ENCODE measurements at places on chromosomes 7 and 10. TPM values are rescaled to one million over a fixed set of nuclear protein-coding genes. Genes with fewer than 3 reads are reported as not detected.

DNA sequence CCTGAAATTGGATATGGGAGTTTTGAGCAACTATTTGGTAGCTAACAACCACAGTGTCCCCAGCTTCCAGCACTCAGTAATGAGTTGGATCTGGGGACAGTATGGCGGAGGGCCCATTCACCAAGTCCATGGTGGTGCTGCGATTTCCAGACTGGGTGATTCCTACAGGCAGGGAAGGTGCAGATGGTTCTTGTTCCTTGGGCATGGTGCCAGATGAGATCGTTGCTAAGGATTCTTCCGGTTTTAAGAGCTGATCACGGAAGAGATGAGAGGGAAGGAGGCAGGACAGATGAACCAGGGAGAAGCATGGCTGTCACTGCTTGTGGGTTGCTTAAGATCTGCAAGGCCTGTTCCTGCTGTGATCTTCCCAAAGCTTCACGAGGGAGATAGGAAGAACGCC lies 380.3 kb downstream of the TCERG1L start:
- no peak for DNase-seq

DNA sequence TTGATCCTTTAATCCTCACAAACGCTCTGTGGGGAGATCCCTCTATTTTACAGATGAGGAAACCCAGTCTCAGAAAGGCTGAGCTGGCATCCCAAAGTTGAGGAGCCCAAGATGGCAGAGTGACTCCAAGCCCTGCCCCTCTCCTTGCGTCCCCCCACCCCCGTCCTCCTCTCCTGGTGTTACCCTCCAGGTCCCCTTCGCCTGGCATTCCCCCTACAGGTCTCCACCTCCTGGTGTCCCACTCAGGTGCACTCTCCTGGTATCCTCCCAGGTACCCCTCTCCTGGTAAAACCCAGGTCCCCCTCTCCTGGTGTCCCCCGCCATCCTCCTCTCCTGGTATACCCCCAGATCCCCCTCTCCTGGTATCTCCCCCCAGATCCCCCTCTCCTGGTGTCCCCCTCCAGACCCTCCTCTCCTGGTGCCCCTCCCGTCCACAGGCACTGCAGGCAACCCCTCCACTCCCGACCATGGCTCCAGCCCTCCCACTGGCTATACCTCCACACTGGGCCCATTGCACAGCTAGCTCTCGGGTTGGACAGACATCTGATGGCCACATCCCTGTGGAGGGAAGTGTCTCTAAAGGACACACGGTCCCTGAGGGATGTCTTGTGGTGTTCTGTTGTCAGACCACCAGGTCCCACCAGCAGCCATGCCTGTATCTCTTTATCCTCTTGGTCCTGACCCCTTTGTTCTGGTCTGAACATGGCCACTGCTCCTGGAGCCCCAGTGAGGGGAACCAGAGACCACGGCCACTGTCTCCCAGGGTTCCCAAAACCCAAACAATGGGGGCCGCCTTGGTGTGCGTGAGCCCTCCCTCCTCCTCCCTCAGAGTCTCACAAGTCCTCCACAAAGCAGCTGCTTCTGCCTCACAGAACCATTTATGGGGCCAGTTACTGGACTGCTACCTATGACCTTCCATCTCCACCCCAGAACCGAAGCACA lies 37.2 kb downstream of the CALML3 start:
- DNase-seq = no peak

GRCh38 chr7:46658281-46658680 lies 737.2 kb upstream of the IGFBP3 start:
- DNase-seq = no peak

DNA sequence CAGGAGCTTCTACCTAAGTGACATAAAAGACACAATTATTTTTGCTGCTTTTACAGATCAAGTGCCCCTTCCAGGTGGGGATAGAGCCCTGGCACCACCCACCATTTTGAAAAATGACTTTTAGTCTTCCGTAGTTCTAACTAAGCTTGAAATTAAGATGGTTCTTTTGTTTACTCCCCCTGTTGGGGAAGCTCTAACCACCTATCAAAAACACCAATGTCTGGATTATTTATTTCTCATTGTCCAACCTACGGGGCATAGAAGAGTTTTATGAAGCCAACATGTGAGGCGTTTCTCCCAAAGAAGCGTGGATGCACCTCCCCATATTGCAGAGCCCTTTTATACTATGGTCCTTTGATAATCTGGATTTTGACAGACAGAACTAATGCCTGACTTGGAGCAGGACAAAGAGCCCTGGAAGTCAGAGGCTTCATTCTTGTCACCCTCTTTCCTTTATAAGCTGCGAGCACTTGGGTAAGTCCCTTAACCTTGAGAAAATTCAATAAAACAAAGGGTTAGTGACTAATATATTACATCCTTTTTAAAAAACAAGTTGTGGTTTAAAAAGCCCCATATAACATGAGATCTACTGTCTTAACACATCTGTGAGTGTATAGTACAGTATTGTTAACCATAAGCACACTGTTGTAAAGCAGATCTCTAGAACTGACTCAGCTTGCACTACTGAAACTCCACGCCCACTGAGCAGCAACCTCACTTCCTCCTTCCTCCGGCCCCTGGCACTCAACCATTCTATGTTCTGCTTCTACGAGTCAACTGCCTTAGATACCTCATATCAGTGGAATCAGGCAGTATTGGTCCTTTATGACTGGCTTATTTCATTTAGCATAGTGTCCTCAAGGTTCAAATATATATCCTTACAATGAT lies 67.5 kb downstream of the ATXN7L1 start:
- no peak for DNase-seq

- DNase-seq = no peak
These were observed 197.3 kb downstream of the MACC1 start for GRCh38 chr7:20019757-20020432.

DNA sequence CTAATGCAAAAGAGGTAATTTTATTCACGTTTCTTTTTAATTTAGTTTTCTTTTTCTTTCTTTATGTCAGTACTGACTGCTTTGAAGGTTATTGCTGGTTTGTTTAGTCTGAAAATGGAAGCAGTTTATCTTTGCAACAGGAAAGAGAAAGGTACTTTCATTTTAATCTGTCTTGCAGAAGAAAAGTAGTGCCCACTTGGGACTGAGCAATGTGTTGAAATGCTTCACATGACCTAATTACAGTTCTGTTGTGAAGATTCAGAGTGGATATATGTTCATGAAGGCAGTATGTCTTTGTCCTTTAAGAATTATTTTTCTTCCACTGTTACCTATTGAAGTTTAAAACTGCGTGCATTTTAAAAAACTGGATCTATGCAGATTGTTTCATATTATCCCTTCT lies 80.1 kb downstream of the ANKIB1 start:
- DNase-seq = no peak

GRCh38 chr7:142383841-142384492 lies 126.1 kb upstream of the PRSS58 start:
- no peak for DNase-seq

DNA sequence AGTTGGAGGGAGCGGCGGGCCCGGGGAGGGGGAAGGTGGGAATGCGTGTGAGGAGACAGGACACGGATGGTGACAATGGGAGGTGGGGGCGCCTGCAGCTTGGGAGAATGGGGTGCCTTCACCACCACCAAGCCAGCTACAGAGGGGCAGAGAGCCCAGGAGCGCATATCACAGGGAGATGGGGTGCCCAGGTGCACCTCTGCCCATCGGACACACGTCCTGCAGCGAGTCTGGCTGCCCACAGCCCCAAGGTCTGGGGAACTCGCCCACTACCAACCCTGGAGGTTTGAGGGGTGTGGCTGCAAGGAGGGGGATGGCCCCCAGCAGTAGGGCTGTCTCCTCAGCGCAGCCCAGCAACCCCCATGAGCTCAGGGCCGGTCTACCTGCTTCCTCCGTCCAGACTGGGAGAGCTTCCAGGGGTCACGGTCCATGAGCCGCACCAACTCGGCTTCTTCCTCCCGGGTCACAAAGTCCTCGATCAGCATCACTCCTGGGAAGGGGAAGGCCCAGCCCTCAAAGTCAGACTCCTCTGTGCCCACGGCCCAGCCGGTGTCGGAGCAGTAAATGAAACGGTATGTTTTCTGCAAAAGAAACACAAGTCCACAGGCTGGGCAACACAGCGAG lies 5.3 kb downstream of the ALKBH4 start:
- no peak for DNase-seq

DNA sequence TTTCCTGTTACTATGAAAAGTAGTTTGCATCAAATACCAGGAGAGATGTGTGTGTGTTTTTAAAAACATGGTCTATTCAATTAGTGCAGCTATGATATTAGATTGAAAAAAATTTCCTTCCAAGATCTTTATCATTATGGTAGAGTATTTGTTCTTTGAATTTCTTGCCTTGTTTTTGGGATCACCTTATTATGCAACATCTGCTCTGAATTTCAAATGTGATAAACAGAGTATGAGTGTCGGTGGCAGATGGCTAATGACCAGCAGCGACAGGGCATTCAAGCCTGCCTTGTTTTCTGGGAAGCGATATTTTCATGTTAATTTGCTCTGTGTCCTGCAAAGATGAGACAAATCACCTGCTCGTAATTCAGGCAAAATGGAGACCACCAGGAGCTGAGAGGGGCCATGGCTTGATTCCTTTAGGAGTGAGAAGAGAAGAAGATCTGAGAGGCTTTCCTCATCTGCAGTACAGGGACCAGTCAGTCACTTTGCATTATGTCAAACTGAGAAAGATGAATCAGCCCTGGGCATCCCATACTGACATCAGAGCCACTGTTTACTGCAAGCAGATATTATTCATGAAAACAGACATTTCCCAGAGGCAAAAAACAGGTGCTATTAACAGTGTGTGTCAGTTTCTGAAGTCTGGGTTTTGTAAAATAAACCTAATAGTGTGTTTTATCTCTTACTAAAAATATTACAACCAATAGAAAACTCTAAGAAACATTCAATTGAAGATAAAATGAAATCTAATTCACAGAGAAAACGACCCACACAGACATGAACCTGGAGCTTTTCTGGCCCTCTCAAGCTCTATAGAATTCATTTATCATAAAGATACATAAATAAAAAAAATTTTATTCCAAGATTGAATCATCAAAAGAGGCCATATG lies 67.6 kb downstream of the CDK6 start:
- DNase-seq = no peak

- no peak for DNase-seq
These were observed 3.3 kb downstream of the GOLGA7B start for GRCh38 chr10:97852840-97853405.

GRCh38 chr7:25240896-25241295 lies 12.6 kb upstream of the NPVF start:
- DNase-seq = no peak

GRCh38 chr10:33616956-33617355 lies 282.5 kb upstream of the NRP1 start:
- no peak for DNase-seq

GRCh38 chr10:27748601-27749000 lies 3.0 kb upstream of the MKX start:
- no peak for DNase-seq

DNA sequence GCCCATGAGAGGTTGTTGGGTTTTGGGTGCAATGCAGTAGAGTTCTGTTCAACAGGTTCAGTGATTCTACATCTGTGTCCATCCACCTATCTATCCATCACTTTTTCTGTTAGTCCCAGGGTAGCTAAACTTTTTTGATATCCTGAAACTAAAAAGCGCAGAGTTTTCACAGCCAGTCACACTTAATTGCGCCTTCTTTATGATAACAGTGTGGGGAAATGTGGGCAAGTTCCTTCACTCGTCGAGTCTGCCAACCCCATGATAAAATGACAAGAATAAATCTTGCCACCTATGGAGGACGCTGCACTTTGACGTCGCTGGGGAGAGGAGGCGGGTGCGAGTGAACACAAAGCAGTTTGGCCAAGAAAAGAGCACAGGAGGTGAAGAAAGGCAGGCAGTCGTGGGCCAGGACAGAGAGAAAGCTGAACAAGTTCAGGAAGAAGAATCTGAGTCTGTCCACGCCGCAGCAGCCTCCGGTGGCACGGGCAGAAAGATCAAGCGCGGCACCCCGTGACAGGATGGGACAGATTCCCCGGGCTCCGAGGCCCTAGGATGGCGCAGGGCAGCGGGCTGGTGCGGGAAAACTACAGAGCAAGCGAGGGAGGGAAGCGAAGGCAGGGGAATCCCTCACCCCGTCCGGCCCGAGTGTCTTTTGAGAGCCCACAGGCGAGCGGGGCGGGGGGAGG lies 9.2 kb downstream of the SP8 start:
- DNase-seq = no peak

DNA sequence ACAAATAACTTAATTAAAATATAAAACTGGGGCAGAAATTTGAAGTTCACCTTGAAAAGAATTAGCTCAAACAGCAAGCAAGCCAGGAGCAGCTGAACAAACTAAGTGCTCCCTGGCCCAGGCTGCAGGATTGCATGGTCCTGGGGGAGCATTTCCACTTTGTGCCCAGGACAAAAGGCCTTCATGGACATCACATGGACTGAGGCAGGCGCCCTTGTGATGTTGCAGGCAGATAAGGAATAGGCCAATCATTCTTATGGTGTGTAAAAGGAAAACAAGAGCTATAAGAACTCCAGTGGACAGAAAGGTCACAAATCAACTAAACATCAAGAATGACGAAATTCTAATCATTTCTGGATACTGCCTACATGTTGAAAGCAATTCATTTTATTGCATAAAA lies 17.5 kb upstream of the TECTB start:
- no peak for DNase-seq

DNA sequence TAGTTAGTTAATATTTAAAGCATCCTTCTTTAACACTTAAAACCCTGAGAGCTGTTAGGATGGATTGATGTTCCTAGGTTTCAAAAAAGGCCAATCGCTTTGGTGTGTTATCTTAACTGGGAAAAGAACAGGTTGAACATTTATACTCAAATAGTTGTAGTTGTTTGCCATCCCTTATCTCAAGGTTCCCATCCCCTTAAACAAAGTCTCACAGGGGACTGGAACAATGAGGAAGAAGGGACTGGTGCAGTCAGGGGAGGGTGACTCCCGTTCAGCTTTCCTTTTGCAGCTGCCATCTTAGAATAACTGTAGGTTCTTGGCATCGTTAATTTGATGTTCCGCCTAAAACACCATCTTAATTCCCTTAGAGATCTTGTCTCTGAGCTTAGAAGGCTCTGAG lies 2.6 kb upstream of the KBTBD2 start:
- no peak for DNase-seq

DNA sequence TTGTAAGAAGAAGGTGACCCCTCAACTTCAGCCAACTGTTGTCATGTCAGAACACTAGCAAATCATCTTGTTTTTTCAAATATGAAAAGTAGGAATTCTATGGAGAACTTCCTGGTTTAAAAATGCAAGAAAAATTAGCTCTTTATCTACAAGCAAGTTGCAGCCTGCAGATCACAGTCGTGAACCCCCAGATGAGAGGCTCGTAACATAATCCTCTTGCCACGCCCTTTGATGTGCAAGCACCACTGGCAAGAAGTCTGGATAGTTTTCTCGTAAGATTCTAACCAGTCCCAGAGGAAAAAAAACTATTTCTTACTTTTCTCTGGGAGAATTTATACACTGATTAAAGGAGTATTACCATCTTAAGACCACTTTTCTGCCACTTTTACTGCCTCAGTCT lies 132.3 kb downstream of the DPY19L1 start:
- no peak for DNase-seq

- no peak for DNase-seq
These were observed 296.9 kb downstream of the SORCS3 start for GRCh38 chr10:104938031-104938430.

Gene CYP3A5
- polyA plus RNA-seq = not detected

Gene INA
- 8.5 TPM for polyA plus RNA-seq

Gene DLG5
- 13.4 TPM for polyA plus RNA-seq

Gene DPP6
- polyA plus RNA-seq = not detected

Gene RHOBTB1
- 17.3 TPM for polyA plus RNA-seq

Gene CTAGE8
- polyA plus RNA-seq = 0.21 TPM

Gene SP8
- not detected for polyA plus RNA-seq

Gene LRIT1
- polyA plus RNA-seq = not detected

Gene PARG
- 12.4 TPM for polyA plus RNA-seq

Gene LRRC17
- 2.4 TPM for polyA plus RNA-seq

Gene ZNF727
- polyA plus RNA-seq = not detected
